ENCODE measurements at places on chromosomes 12 and 14. TPM values are rescaled to one million over a fixed set of nuclear protein-coding genes. Genes with fewer than 3 reads are reported as not detected.
A peak's percentile ranks its signal among the peaks of the same experiment; 100 is the strongest.

The AMIGO2 gene
- total RNA-seq, result 5.8 TPM

The KRT86 gene
- not detected for total RNA-seq

The KCNA5 gene
- total RNA-seq, result 2.9 TPM

The SOAT2 gene
- total RNA-seq, result 0.27 TPM

The OR6C76 gene
- total RNA-seq, result not detected

The KANSL2 gene
- 52.6 TPM for total RNA-seq

The TRAF3 gene
- 17.8 TPM for total RNA-seq

The PTHLH gene
- not detected for total RNA-seq

The RIMBP2 gene
- total RNA-seq, result 14.5 TPM

DNA sequence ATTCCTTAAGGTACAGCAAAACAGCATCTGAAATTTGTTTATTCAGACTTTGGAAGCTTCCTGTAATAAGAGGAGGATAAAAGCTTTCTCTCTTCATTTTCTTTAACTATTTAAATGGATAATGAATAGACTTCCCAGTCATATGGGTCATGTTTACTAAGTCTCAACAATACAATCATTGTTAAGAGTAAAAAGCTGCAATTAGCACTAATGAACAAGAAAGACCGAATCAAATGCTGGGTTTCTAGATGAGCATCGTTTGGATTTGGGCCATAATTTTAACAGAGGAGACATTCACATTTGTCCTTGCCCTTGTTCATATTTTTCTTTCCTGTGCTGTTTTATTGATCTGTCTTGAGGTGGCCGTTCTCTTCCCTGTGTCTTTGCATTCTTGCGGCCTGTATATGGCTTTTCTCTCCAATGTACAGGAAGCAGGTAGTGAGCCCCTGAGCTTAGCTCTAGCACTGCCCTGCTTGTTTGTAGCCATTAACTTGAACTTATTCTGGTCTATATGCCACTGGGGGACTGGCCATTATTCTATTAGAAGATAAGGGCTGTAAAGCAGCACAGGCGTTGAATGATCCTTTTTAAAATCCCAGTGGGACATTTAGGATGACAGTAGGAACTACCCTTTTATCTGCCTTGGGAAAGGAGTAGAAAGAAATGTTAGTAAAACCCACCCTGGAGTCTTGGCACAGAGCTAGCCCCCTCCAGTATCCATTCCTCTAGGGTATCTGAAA, 34.6 kb downstream of the ABHD12B start:
- no peak for DNase-seq

GRCh38 chr14:105386581-105387529, 11.5 kb upstream of the TEX22 start:
- DNase-seq, result no peak

GRCh38 chr14:78403278-78403815, 233.2 kb downstream of the NRXN3 start:
- no peak for DNase-seq

GRCh38 chr14:35368583-35369392, 35.8 kb downstream of the NFKBIA start:
- no peak for DNase-seq

DNA sequence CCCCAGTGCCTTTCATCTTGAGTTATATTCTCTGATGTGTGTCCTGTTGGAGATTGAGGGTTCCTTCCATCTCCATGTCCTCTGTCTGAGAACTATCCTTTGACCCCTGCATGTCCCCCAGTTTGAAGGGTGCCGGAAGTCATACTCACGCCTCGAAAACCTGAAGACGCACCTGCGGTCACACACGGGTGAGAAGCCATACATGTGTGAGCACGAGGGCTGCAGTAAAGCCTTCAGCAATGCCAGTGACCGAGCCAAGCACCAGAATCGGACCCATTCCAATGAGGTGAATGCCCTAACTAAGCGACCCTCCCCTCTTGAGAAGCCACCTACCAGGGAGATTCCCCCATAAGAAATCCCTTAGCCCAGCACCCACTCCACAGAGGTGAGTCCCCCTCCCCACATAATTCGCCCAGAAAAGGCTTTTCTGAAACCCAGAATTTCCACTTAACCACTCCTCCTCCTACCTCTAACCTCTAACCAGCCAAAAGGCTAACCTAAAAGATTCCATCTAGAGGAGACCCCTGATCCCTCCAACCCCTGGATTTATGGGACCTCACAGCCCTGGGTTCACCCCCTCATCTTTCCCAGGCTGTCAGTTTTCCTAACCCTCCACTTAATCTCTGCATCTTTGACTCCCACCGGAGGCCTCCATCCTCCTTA, 7.8 kb downstream of the GLI1 start:
- DNase-seq, result no peak

GRCh38 chr12:113333877-113334785, 778 bp downstream of the SLC8B1 start:
- DNase-seq, result no peak

- no peak for DNase-seq
Observed at GRCh38 chr12:8603856-8604255, 8.8 kb downstream of the AICDA start.

GRCh38 chr12:49200919-49201594, 12.2 kb upstream of the TUBA1A start:
- peak; percentile 77 for DNase-seq

DNA sequence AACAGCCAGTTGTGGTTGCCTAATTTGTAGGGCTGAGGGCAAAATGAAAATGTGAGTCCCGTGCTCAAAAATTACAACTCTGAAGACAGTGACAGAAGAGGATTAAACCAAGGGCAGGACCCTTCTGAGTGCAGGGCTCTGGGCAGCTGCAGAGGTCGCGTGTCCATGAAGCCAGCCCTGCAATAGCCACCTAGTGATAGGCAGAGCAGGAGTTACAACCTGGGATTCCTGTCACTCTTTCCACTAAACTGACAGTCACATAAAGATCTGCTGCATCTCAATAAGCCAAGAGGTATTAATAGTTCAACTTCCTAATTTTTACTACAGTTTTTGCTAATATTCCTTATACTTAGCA, 94.1 kb downstream of the SLC2A13 start:
- DNase-seq, result no peak

GRCh38 chr14:68147303-68147702, 327.7 kb downstream of the RAD51B start:
- DNase-seq, result no peak

- peak; percentile 2 for DNase-seq
Observed at GRCh38 chr12:101407049-101407435, 530 bp downstream of the ARL1 start.

DNA sequence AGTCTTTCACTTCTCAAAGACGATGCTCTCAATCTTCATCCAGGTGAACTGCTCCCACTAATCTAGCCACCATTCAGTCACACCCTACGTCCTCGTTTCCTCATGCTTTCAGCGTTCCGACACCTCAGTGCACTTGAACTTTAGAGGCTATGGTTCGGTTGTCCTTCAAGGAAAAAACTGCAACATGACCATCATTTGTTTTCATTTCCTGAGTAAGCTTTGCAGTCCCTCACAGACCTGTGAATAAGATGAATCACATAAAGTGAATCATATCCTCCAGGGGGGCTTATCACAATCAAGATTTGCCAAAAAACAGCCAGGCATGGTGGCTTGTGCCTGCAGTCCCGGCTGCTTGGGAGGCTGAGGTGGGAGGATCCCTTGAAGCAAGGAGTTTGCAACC, 80.2 kb downstream of the TMCC3 start:
- no peak for DNase-seq

DNA sequence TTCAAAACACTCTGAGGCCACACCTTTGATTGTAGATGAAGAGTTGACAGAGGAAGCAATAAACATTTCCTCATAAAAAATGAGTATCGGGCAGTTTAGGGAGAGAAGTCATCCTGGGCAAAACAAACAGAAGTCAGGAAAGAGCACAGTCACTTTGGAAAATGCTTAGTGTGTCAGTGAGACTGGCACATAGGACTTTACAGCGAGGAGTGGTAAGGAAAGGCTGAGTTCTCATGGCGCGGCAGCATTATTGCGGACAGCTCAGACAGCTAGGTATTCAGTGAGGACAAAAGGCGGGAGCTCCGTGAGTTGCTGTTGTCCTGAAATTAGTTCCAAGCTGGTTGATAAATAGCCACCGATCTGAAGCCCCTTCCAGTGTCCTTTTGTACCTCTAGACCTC, 229.9 kb downstream of the SNAPC1 start:
- DNase-seq, result no peak

DNA sequence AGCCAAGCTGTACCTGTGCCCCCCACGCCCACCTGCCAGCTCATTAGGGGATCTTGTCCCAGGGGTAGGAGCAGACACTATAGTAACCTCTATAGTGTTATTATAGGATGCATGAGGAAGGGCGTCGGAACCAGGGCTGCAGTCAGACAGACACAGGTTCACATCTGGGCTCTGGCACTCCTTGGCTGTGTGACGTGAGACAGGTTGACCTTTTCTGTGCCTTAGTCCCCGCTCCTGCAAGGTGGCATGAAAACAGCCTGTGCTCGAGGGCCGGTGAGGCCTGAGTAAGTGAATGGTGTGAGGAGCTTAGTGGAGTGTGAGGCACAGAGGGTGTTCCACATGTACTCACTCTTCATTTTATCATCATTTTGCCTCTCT, 19.0 kb downstream of the ASB2 start:
- no peak for DNase-seq

- DNase-seq, result no peak
Observed at GRCh38 chr12:30026621-30027234, 243.0 kb upstream of the TMTC1 start.

DNA sequence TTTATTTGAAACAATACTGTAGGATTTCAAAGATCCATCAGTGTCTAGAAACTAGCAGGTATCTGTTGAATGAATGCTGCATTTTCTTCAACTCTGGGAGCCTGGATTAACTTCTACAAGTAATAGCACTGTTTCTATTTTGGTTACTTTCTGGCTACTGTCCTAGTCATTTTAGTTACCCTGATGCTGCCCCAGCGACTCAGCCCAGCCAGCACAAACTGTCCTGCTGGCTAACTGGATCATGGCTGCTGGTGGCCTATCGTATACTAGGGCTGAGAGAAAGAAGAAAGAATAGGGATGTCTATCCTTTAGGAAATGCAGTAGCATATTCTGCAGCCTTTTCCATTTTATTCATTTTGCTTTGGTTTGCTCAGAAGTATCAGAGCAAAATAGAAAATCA, 53.9 kb downstream of the NTN4 start:
- DNase-seq, result no peak

DNA sequence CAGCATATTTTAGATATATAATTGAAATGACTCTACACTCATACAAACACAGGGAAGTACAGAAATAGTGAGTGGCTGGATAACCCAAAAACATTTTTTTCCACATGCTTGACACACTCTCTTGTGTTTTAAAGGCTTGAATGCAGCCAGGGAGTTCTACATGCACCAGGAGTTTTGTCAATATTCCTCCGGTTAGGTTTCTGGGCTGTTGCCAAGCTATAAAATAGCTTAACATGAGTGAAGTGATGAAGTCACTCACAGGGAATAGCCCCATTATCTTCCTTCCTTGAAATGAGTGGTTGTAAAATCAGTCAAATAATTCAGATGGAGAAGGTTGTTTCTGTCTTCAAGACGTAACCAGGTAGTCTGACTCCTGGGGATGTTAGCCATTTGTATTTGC, 582.7 kb downstream of the SLC6A15 start:
- no peak for DNase-seq

DNA sequence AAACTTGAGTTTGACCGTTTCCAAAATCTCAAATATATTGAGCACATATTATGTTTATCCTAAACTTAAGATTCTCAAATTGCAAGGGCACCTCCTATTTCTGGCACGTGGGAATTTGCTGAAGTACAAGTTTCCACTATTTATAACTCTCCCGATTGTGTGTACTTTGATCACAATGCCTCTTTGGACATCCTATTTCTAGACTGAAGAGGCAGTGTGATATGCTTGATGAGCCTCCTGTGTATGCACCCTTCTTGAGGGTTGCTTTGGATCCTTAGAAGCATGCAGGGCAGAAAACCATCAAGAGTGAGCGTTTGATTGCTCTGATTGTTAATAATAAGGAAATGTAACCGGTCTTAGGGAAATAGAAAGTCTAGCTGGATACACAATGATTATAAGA, 218.9 kb upstream of the RBM19 start:
- no peak for DNase-seq

- DNase-seq, result no peak
Observed at GRCh38 chr14:90523544-90523943, 126.7 kb downstream of the CALM1 start.

- no peak for DNase-seq
Observed at GRCh38 chr14:68784226-68784910, 8.5 kb downstream of the ZFP36L1 start.

- no peak for DNase-seq
Observed at GRCh38 chr12:1922075-1922709, 3.7 kb upstream of the CACNA2D4 start.

DNA sequence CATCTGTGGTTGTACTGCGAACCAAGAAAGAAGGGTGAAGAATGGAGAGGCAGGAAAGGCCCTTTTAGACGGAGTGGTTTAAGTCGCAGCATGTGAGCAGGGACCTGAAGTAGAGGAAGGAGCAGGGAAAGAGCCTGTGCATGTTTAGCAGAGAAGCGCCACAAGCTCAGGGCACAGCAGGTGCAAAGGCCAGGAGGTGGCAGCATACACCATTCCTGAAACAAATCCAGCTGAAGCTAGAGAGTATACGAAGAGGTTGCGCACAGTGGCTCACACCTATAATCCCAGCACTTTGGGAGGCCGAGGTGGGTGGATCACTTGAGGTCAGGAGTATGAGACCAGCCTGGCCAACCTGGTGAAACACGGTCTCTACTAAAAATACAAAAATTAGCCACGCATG, 49.9 kb downstream of the HELB start:
- no peak for DNase-seq

- no peak for DNase-seq
Observed at GRCh38 chr14:24309538-24310264, at the start of gene LTB4R2. Gene LTB4R2 (plus strand): TSS chr14:24310140. CDS start chr14:24310665, 525 bp downstream.

DNA sequence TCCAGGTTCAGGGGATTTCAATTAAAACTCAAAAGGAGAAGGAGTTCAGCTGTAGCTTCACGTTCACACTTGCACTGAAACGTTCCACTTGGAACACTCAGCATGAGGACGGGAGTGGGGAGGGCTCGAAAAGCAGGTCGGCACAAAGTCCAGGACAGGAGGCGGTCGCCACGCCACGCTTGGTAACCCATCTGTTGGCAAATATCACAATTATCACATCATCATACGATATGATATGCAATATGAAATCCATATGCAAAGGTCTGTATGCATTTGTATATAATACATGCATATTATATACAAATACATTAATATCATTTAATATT, 17.2 kb downstream of the ADGRD1 start:
- no peak for DNase-seq

DNA sequence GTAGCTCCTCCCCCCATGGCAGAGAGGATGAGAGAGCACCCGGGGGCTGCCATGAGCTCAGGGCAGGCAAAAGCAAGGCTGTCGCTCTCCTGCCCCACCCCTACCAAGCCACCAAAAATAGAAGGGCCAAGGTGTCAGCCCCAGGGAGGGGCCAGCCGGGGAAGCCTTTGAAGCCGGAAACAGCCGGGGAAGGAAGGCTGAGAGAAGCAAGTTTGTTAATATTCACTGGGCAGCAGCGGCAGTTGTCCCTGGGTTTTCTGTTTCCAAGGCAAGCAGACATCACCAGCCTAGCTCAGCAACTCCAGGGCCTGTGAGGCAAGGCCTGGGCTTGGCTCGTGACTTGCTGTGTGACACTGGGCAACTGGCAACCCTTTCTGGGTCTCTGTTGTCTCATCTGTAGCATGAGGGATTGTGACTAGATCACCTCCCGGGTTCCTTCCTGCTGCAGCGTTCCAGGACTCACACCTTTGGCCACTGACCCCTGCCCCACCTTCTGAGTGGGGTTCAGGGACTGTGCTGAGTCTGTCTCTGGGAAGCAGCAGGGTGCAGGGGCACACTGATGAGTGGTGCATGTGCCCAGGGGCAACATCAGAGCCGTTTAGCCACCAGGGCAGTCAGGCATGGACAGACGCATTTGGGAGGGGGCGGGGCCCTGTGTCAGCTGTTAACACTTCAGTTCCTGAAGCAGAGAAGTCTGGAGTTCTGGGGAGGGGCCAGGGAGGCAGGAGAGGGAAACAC, 24.3 kb downstream of the SYNDIG1L start:
- DNase-seq, result no peak

Measured in cerebellum (tissue), 4 donors.